Skin of body (tissue), 3 donors: ENCODE measurements at places on chromosomes 7 and 10. TPM values are rescaled to one million over a fixed set of nuclear protein-coding genes. Genes with fewer than 3 reads are reported as not detected.

Gene NRCAM
- total RNA-seq, result 7.9 TPM

Gene FAM200A
- 6.8 TPM for total RNA-seq

Gene NXPH1
- total RNA-seq, result 0.10 TPM

Gene PTPRE
- 15.9 TPM for total RNA-seq

Gene STK17A
- 26.6 TPM for total RNA-seq
